NCI-H524 (cell line): ENCODE measurements at places on chromosomes 16 and 17.

DNA sequence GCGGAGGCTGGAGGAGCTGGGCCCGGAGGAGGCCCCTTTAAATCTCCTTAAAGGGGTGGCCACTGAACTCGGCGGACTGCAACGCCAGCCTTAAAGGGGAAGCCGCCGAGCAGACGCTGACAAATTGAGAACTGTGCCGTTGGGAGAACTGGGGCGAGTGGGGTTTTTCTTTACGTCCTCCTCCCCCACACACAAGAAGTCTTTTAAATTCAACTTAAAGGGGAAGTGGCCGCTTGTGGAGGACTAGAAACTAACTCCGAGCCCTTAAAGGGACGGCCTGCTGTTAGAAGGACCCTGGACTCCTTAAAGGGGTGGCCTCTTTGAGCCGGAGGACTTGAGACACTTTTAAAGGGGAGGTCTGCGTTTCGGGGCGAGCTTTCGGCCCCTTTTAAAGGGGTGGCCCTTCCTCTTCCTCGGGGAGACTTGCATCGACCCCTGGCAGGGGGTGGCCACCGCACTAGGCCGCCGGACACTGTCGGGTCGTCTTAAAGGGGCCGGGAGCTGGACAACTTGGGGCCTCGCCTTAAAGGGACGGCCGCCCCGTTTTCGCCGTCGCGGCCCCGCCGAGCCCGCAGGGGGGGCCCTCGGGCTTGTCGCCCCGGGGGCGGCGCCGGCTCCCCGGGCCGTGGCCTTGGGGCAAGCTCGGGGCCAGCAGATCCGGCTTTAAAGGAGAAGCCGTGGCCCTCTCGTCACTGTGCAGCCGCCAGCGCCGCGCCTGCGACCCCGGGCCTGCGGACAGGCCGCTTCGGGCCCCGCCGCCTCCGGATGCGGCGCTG is 688 bp downstream of the FBRS start:
- peak; percentile 99 for DNase-seq

DNA sequence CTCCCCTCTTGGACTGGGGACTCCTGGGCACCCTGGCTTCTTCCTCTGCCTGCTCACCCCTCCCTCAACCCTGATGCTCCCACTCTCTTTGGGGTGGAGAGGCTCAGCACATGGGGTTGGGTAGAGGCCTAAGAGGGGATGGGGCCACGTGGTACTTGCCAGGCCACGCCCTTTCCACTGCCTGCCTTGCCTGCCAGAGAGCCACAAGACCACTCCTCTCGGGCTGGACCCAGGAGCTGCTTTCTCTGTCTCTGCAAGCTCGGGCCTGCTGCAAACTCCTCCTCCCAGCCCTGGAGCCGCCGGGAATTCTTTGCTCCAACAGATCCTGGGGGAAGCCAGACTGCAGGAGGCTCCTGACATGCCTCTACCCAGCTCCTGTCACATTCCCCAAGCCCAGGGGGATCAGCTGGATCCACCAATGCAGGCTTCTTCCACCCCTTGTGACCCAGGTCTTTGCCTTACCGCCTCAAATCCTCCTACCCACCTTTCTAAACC is 11.8 kb downstream of the DLX4 start:
- DNase-seq = no peak

DNA sequence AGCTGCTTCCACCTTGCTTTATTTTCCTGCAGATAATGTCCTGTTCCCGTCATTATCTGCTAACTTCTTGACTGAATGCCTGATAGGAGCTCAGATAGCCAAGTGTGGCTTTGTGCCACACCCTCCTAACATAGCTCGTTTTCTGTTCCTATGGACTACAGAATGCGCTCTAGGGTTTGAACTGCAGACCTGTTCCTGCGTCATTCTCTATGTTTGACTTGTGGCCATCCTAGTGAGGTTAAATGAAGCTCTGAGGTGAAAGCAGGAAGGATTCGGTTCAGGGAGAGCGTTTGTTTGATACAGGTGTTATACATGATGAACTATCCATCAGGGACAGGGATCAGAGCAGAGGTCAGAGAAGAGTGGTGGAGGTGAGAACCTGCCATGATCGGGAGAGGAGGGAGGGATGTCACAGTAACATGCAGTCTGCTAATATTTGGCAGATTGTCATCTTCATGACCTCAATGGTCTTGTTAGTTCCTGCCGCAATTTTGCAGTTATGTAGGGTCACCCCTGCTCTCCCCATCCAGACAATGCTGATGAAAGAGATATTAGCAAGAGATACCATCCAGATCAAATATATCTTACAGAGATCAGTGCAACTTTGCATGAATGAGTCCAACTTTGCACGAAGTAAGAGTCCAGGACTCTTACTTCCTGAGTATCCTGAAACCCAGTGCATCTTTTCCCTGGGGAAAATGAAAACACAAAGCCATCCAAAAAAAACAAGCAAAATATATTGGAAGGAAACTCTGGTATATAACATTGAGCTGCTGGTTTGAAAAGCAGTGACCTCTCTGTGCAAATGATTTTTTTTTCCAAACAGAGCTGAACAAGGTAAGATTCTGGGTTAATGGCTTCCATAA is 32.8 kb downstream of the MPHOSPH6 start:
- DNase-seq = no peak

DNA sequence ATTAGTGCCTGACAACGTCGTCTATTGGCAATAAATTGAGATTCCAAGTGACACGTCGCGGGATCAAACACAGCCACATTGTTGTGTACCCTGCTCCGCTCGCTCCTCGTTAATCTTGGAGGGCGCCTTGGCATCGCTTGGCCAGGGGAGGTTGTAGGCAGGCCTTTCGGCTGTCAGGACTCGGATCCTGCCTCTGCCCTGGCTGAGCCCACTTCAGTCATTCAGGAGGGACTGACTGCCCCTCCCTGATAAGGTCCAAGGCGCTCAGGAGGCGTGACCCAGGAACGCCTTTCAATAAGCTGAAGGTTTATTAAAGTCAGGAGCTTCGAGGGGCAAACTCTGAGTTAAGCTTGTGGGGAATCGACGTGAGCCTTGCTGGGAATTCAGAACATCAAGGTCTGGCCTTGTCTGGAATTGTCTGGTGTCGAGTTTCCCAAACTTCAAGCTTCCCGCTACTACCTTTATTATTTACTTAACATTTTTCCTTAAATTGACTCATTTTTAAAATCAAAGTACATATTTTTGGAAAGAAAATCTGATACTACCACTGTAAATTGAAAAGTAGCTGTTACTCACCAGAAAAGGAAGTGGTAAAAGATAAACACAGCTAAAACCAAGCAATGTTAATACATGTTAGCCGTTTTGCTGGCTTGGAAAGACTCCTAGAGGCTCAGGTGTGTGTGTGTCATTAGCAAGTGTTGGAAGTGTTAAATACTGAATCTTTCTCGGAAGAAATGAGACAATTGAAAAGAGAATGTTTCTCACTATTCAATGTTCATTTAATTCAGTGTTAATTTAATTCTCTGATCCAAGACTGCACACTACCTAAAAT is 5.3 kb upstream of the IRX3 start:
- DNase-seq = no peak

DNA sequence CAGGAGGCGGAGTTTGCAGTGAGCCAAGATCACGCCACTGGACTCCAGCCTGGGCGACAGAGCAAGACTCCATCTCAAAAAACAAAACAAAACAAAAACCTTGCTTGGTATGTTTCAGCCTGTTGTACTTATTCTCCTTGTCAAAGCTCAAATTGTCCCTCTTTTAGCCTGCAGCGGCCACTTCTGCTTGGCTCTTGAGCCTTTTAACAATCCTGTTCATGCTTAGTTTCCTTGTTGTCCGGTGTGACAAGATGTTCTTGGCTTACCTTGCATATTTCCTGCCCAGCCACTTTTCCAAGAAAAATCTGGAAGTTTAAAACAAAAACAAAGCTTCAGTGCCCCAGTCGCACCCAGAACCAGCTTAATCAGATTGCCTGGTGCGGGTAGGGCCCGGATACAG is 81.0 kb downstream of the ABCC1 start:
- DNase-seq = no peak

DNA sequence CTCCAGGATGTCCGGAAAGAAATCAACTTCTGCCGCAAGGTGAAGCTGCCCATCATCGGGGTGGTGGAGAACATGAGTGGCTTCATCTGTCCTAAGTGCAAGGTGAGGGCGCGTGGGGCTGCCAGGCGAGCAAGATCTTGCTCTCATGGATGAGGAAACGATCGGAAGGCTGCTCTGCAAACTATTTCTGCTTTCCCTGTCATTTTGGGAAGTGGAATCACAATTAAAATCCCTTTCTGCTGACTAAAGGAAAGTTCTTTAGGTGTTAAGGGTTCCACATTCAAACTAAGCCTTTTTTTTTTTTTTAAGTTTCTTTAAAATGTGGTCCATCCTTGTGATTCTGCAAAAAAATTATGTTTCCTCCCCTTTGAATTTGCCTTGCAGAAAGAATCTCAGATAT is 17.7 kb downstream of the NUBP1 start:
- no peak for DNase-seq

GRCh38 chr16:10552998-10553491 is 27.4 kb downstream of the EMP2 start:
- DNase-seq = no peak

DNA sequence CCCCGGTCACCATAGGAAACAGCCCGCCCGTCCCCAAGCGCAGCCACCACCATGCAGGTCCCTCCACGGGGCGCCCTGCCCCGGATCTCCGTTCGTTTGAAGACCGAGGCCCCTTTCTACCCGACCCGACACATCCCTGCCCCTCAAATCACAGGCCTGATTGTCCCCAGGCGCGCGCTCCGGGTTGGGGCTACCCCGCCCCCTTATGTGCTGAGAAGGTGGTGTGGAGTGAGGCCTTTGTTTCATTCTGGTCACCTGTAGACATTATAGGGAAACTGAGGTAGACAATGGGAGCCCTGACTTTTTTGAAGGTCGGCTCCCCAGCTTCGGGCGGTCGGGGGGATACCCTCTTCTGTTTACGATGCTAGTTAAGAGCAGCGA is 763 bp upstream of the ACTG1 start:
- DNase-seq = peak; percentile 83

DNA sequence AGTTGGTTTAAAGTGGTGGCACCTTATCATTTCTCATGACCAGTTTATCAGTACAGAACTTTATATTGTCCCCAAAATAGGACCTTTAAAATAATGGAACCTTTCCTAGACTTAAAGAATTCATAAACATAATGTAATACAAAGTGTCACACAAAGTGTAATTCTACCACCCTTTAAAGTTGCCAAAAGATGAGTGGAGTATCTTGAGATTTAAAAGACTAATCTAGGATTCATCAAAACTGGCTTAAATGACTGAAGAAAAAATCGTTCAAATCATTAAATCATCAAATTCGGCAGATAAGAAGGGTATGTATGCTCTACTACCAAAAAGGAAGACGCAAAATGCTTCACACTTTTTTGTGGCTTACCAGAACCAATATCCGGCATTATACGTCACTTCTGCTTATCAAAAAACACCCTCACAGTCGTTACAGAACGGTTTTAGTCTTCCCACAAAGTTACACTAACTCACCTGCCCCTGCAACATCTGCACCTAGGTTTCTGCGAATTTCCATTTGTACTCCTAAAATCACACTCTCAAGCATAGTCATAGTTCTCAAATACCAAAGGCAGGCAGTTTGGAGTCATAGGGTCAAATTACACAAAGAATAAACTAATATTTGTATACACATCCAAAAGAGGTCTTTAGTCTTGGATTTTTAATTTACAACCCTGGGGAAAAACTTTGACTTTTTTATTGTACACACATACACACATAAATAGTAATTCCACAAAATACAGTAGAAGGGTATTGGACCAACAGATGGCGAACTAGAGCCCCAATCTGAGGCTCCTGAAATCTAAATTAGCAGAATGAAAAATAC is 1.4 kb upstream of the KANSL1 start:
- DNase-seq = peak; percentile 50

GRCh38 chr17:81393684-81394376 is 1.4 kb upstream of the BAHCC1 start:
- DNase-seq = peak; percentile 100

DNA sequence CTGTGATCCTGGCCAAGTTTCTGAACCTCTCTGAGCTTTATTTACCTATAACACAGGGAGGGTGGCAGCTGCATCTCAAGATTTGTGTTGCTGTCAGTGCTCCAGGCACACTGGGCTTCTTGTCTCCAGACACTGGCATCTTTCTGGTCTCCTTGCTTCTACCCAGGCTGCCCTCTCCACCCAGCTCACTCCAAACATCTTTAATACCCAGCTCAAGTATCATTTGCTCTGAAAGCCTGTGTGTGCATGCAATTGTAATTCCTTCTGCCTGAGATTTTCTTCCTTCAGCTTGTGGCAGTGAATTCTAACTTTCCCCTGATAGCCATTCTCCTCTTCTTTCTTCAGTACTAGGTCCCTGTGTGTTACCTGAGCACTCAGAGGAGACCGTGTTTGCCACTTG is 50.7 kb upstream of the USP7 start:
- no peak for DNase-seq

DNA sequence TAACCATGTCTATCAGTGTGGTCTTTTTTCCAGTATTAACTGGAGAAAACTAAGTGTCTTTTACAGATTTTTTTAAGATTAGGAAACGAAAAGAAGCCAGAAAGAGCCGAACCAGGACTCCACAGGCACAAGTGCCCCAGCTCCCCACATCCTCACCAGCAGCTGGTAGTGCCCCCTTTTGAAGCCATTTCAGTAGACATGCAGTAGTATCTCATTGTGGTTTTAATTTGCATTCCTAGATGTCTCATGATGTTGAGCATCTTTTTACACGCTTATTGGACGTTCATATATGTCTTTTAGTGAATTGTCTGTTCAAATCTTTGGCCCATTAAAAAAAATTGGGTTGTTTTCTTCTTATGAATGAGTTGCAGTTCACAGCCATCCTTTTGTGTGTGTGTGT is 4.8 kb upstream of the CMTM3 start:
- DNase-seq = no peak

GRCh38 chr16:27315333-27316037 is 1.7 kb downstream of the IL4R start:
- DNase-seq = no peak

GRCh38 chr17:81115749-81116464 is 49.4 kb upstream of the PVALEF start:
- peak; percentile 63 for DNase-seq

- no peak for DNase-seq
Measured at GRCh38 chr17:9872852-9873251, 32.2 kb downstream of the RCVRN start.

- DNase-seq = no peak
Measured at GRCh38 chr16:31706925-31707324, 166.7 kb upstream of the ZNF267 start.

- no peak for DNase-seq
Measured at GRCh38 chr17:50922107-50922506, 56.0 kb upstream of the TOB1 start.

DNA sequence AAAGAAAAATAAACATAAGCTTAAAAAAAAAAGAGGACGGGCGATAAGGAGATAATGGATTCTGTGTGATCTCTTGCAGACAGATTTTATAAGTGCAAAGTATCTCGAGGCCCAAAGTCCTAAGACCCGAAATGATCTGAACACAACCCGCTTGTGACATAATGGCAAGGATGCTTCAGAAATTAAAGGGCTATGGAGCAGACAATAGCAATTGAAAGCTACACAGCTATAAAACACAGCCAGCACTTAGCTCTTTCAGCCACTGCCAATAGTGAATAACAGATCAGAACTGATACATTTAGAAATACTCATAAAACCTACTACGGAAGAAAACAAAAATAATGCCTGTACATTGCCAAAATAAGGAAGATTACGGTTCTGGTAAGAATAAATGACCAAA is 117.5 kb downstream of the ZFHX3 start:
- DNase-seq = no peak
